Effector memory CD4-positive, alpha-beta T cell (primary cell): ENCODE measurements at places on chromosomes 3 and 15.

GRCh38 chr3:167453815-167454214 lies 20.0 kb downstream of the SERPINI2 start:
- no peak for DNase-seq

DNA sequence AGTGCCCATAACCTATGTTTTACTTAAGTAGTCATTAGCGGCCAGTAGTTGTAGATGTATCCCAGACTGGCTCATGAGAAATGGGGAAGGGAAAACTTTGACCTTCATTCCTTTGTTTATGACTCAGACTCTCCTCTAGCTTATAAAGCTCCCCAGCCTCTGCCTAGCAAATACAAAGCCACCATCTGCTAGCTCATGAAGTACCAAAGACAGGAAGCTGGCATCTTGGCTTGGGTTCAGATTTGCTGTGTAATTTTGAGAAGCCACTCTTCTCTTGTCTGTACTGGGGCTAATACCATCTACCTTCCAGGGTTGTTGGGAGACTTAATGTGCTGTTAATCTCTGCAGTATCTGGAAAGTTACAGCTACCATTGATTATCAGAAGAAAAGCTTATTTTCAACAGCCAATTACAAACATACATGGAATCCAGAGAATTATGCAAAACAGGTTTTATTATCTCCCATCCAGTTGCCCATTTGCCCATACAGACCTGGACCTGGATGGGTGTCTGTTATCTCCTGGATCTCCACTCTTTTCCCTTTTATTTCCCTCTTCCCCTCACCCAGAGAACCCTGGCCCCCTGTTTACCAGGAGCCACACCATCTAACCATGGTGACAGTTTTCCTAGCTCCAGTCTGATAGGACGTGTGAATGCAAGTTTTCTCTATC lies 153.8 kb downstream of the SEMA6D start:
- DNase-seq, result no peak

GRCh38 chr3:113086560-113087461 lies 96.0 kb downstream of the GTPBP8 start:
- DNase-seq, result no peak

DNA sequence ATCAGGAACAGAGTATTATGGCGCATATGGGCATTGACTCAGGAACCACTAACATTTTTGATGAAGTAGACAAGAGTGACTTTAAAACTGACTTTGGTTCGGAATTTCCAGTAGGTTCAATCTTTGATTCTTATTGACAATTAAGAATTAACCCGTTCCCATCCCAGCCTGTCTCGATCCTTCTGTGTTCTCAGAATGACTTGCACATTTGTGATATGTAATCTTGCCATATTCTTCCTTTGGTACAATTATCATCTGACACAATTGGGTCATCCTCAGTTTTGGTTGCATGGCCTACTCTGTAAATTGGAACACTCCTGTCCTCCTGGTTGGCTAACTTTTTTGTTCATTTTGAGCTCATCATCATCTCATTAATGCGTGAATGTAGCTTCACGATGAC lies 10.5 kb downstream of the GPR171 start:
- DNase-seq, result no peak

GRCh38 chr3:45367453-45367871 lies 20.9 kb upstream of the LARS2 start:
- DNase-seq, result no peak

GRCh38 chr3:134211797-134212196 lies 38.9 kb downstream of the RYK start:
- no peak for DNase-seq

GRCh38 chr15:63460210-63461155 lies 43.9 kb upstream of the USP3 start:
- no peak for DNase-seq

GRCh38 chr3:55203546-55203945 lies 275.7 kb upstream of the LRTM1 start:
- no peak for DNase-seq

- no peak for DNase-seq
These were observed 161.5 kb upstream of the C2CD4B start for GRCh38 chr15:62326460-62327011.

- no peak for DNase-seq
These were observed 8.5 kb downstream of the IP6K2 start for GRCh38 chr3:48708481-48708889.

DNA sequence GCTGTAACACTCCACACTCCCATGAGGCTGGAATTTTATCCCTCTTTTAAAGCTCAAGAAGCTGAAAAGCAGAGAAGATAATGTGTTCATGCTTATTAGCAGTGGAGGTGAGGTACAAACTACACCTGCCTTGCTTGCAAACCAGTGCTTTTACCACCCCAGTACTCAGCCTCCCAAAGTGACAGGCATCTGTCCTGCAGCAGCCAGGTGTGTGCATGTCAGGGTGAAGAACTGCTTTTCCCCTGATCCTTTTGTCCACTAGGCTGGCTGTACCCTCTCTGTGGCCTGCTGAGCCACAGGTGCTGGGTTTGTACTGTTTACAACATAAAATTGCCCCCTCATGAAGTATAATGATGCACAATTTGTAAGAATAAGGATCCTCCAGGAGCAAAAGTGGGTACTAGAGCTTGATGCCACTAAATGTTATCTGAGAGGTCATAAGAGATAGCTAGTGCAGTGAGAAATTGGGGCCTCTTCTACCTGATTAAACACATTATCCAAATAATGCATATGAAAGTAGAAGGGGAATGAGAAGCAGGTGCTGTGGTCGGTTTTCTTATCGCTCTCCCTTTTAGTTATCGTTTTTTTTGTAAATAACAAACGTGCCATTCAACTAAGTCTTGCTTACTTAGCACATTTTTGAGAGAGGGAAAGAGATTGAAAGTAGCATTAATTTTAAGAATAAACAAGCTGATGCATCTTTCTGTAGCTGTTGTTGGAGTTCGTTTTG lies 39.2 kb upstream of the GADL1 start:
- no peak for DNase-seq
